HCEC 1CT (cell line): ENCODE measurements at places on chromosomes 6 and 20.

- DNase-seq: no peak
These were observed 74.9 kb downstream of the ANKEF1 start for GRCh38 chr20:10109641-10110040.

GRCh38 chr6:157937318-157937717, 44.3 kb upstream of the SYNJ2 start:
- DNase-seq: no peak

GRCh38 chr6:6402006-6402405, 81.5 kb upstream of the F13A1 start:
- DNase-seq: no peak

DNA sequence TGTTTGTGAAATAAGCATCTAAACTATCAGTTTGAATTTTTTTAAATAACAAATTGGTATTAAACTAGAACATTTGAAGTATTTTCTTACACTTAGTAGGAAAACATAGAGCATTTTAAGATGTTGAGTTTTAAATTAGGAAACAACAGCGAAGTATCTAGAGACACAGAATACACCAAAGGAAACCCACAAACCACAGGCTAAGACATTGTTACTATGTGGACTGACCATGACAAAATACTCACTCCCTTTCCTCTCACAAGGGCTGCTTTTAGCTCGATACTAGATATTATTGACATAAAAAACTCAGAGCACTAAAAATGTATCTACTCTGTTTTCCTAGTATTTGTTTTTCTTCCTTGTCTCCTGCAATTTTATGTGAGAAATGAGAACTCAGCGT, 266.0 kb upstream of the CITED2 start:
- no peak for DNase-seq

- no peak for DNase-seq
These were observed 114.2 kb upstream of the MTHFD1L start for GRCh38 chr6:150751296-150751695.

- DNase-seq: no peak
These were observed 97.8 kb downstream of the PACRG start for GRCh38 chr6:162825597-162825996.

DNA sequence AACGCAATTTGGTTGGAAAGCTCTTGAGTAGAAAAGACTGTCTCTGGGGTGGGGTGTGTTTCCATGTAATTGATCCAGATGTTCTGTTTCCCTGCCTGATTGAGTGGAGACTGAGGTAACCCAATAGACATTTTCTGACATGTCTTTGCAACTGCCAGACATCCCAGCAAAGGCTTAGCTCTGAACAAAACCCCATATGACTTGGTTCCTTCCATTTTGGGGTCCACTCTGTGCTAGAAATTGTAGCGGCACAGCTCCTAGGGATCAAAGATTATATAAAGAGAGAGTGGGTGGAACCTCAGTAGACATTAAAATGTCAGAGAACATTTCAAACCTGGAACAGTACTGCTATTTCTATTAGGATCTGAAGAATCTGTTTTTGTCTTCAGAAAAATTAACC, 189.3 kb downstream of the EDN1 start:
- no peak for DNase-seq

- no peak for DNase-seq
These were observed 71.3 kb downstream of the MKKS start for GRCh38 chr20:10362674-10363073.

DNA sequence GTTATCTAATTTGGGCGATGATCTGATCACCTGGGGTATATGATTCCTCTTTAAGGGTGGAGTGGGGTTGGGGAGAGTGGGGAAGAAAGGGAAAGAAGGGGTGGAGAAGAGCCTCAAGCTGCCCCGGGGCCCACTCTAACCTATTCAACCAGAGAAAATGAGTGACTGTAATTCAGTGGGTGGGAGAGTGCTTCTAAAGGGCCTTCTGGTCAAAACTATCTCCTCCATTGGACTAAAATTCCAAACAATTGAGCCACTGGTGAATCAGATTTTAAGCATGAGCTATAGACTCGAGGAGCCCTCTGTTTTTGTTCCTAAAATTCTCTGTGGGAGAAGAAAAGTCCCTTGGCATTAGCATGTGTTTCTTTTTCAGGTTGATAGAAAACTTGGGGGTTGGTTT, 296.8 kb downstream of the CLIC5 start:
- peak; percentile 75 for DNase-seq

GRCh38 chr20:49675368-49676151, 38.1 kb downstream of the B4GALT5 start:
- DNase-seq: peak; percentile 6

DNA sequence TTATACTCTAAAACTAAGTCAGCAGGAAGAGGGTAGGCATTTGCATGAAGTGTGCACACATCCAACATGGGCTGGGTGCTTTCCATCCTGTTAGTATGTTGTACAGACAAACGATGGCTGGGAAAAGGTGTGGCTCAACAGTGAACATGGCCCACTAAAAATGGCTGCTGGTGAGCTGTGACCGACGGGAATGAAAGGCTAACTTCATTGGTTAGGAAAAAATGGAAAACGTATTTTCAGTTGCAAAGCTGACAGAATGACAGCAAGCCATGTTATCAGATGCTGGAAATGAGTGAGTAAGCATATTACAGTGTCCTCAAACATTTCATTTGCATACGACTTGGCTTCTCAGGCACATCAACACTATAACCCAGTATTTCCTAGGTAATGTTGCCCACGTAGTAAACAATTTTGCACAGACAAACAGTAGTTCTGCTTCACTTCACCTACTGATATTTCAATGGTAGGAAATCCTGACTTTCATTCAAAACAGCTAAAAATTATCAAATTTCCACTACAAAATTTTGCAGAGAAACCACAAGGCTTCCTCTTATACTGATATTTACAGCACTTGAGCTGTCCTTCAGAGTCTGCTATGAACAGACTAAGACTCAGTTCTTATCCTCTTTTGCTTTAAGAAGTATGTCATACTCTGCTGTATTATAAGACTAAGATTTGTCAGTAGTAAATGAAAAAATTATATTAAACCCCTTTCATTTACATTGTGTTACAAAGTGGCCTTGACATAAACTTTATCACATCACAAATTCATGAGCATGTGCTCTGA, 98.9 kb downstream of the IRF4 start:
- DNase-seq: no peak

GRCh38 chr20:44217342-44218092, 6.9 kb upstream of the OSER1 start:
- DNase-seq: peak; percentile 61

DNA sequence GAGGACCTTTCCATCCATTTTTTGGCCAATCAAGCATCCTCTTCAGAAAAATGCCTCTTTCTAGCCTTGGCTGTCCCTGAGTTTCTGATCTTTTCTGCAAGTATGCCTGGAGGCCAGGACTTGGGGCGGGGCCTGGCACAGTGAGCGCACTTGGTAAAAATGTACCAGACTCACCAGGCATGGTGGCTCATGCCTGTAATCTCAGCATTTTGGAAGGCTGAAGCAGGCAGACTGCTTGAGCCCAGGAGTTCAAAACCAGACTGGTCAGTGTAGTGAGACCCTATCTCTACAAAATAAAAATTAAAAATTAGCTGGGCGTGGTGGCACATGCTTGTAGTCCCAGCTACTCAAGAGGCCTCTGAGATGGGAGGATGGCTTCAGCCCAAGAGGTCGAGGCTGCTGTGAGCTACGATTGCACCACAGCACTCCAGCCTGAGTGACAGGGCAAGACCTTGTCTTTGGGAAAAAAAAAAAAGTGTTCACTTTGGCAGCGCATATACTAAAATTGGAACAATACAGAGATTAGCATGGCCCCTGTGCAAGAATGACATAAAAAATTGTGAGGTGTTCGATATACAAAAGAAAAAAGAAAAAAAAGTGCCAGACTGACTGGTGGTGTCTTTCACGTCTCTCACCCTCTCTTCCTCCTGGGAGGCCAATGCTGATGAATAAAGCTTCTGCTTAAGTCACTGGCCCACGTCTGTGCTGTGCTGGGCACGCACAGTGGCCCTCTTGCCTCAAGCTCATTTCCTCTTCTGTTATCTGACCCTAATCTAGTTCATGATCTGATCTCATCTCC, 18.1 kb upstream of the SLC9A8 start:
- DNase-seq: no peak

DNA sequence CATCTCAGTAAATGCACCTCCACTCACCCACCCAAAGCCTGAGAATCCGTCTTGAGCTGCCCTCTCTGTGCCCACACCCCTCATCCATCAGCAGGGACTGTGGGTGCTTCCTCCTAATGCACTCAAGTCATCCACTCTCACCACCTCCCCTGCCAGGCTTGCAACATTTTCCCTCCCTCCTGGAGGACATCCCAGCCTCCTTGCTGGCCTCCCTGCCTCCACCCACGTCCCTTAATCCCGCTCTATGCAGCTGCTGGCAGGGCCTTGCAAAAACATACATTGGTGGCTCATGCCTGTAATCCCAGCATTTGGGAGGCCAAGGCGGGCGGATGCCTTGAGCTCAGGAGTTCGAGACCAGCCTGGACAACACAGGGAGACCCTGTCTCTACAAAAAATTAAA, 15.6 kb upstream of the SRC start:
- DNase-seq: no peak

GRCh38 chr6:23031986-23032385, 462.6 kb downstream of the HDGFL1 start:
- peak; percentile 20 for DNase-seq

DNA sequence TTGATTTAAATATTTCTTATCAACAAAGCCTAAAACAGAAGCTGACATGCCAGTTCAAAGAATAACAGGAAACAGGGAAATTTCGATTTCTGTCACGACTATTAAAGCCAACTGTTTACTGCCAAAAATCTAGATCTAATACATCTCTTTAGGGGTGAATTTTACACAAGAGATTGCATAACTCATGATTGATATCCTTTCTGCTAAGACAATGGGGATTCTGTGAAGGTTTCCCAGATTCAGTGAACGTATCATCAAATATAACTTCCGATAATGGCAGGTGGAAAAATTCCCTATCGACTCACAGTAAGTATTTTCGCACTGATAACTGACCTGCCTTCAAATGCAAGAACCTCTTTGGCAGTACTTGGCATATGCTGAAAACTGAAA, 42.9 kb downstream of the NHSL1 start:
- no peak for DNase-seq

DNA sequence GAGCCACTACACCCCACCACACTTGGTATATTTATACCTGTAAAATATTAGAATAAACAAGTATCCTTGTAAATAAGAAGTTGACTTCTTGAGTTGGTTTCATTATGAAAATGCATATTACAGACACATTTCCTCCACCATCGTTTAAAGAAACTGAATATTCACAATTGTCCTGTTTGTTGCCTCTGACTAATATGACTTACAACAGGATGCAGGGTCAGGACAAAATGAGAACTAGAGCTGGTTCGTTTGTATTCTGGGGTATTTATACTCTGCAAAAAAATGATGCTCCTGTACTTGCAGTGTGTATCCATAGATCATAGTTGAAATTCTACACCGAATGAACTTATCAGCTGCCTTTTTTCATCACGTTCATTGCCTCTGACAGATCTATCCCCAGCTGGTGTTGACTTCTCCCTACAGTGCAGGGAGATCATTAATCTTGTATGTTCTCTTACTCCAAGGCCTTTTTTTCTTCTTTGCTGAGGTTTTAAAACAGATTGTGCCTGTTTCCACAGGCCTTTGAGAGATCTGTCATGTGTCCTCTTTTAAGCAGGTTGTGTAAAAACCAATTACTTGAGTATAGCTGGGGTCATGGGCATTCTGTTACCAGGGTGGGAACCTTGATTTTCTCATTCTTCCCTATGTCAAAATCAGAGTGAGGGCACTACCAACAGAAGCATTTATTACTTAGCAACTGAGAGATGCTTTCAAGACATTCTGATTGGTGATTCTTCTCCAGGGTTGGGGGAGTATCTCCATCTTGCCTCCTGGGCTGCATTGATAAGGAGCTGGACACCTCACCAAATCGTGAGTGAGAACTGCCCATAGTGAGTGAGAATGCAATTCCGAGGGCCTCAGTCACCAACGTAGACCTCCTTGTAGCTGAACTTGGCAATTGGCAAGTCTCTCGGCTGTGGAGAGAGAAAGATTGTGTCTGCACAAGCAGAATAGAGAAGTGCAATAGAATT, 78.8 kb upstream of the CD83 start:
- peak; percentile 60 for DNase-seq

DNA sequence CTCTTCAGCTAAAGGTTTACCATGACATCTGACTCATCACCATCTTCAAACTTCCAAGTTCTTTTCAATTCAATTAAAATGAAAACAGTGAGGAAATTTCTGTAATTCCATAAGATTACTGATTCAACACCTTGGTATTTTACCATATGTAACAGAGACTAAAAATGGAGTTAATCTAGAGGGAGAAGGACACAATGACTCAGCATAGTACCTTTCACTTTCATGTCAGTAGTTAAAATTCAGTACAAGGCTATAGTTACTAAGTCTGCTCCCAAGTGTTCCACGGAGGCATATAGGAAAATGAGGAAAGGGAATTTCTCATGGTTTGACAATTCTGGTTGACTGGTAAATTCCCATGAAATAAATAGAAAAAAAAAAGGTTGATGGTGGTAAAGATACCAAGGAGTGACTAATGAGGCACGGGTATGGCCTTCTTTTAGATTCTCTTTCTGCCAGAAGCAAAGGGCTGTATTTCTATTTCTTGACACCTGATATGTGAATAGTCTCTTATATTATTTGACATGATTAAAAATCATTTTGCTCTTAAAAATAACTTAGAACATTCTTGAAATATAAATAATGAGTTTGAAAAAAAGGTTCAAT, 526.7 kb upstream of the ADGRB3 start:
- DNase-seq: peak; percentile 67

GRCh38 chr6:84739866-84740208, 24.6 kb downstream of the TBX18 start:
- peak; percentile 46 for DNase-seq

- DNase-seq: no peak
These were observed 152.7 kb downstream of the RNGTT start for GRCh38 chr6:88810701-88811100.

DNA sequence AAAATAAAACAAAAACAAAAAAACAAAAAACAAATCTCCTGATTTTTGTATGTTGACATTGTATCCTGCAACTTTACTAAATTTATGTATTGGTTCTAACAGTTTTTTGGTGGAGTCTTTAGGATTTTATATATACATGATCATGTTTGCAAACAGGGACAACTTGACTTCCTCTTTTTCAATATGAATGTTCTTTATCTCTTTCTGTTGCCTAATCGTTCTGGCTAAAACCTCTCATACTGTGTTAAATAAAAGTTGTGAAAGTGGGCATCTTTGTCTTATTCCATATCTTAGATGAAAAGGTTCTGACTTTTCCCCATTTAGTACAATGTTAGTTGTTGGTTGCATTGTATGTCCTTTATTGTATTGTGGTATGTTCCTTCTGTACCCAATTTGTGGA, 261.7 kb upstream of the NOX3 start:
- DNase-seq: no peak

GRCh38 chr6:92281571-92282076, 1137.7 kb downstream of the EPHA7 start:
- DNase-seq: no peak

DNA sequence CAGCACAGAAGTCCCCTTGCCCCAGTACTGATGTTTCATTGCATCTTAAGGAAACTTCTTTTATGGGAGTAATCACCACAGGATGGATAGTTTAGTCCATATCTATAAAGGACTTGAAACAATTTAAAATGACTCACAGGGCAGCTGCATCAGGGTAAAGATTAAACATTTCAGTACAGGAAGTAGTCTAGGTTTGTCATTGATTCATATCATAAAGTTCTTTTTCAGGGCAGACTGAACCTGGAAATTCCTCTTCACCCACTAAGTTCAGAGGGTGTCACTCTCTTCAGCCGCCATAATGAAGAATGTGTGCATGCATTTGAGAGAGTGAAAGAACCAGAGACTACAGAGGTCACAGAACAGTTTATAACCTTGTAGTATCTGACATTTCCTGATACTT, 296.3 kb upstream of the JAG1 start:
- DNase-seq: no peak

- DNase-seq: no peak
These were observed 19.7 kb downstream of the CGA start for GRCh38 chr6:87075168-87075567.
